ENCODE measurements at places on chromosomes 7 and 10.

GRCh38 chr10:114398587-114399331 lies 5.5 kb downstream of the AFAP1L2 start:
- no peaks in the 10 kb centered on the region for H3K4me1 ChIP-seq
- ATAC-seq = no peak
- H3K36me3 ChIP-seq = no peaks in the 10 kb centered on the region
- peak overlapping the region; percentile 56 for H3K27ac ChIP-seq

- H3K4me1 ChIP-seq = no peaks in the 10 kb centered on the region
- H3K4me3 ChIP-seq = peak overlapping the region; percentile 4
- peak overlapping the region; percentile 90 for H3K27ac ChIP-seq
- no peaks in the 10 kb centered on the region for H3K27me3 ChIP-seq
Observed at GRCh38 chr10:29820890-29821461, 186.2 kb upstream of the SVIL start.

GRCh38 chr10:113534423-113534822 lies 18.4 kb upstream of the HABP2 start:
- ATAC-seq = no peak
- H3K4me1 ChIP-seq = no peaks in the 10 kb centered on the region
- H3K27ac ChIP-seq = no peak overlapping the region
- H3K27me3 ChIP-seq = peaks cover 18% of the 10 kb centered on the region
- no peaks in the 10 kb centered on the region for H3K36me3 ChIP-seq

DNA sequence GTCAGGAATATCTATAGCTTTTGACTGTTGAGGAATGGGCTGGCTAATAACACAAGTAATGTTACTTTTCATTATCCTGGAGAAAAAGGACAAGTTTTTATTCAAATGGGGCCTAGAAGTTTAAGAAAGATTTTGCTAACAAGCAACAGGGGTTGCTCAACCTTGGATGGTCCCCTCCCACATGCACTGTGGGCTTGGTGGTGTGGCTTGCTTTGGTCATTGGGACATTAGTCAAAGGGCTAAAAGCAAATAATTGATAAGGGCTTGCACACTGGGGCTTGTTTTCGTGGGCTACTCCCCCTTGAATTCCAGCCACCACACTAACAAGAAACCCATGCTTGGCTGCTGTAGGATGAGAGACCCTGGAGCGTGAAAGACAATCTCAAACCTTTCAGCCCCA lies 127.6 kb downstream of the JCAD start:
- no peaks in the 10 kb centered on the region for H3K4me1 ChIP-seq
- no peak for ATAC-seq
- H3K4me3 ChIP-seq = no peak overlapping the region
- H3K27me3 ChIP-seq = no peaks in the 10 kb centered on the region

GRCh38 chr10:132532749-132533560 lies 4.6 kb upstream of the INPP5A start:
- no peak for ATAC-seq
- peaks cover 9% of the 10 kb centered on the region for H3K4me1 ChIP-seq
- no peaks in the 10 kb centered on the region for H3K36me3 ChIP-seq
- H3K27me3 ChIP-seq = no peaks in the 10 kb centered on the region
- H3K4me3 ChIP-seq = no peak overlapping the region

GRCh38 chr10:109174526-109174925 lies 748.8 kb downstream of the XPNPEP1 start:
- ATAC-seq = no peak
- no peak overlapping the region for H3K4me3 ChIP-seq
- no peaks in the 10 kb centered on the region for H3K27me3 ChIP-seq
- no peaks in the 10 kb centered on the region for H3K36me3 ChIP-seq
- H3K4me1 ChIP-seq = no peaks in the 10 kb centered on the region

DNA sequence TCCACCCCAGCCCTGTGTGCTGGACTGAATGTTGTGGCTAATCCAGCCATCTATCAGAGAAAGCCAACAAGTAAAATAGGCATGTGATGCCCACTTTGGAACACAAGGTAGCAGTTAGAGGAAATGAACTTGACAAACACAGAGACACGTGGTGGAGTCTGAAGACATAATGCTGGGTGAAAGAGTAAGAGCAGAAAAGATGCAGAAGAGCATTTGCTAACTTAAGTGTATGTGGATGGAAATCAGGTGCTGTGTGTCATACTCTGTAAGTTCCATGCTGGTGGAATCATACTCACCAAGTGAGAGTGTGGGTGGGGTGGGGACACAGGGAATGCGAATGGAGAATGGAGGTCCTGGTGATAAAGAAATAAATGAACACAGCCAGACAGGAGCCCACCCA lies 22.8 kb downstream of the WDFY4 start:
- H3K4me3 ChIP-seq = no peak overlapping the region
- no peaks in the 10 kb centered on the region for H3K4me1 ChIP-seq
- peaks cover 23% of the 10 kb centered on the region for H3K27me3 ChIP-seq
- no peak for ATAC-seq

DNA sequence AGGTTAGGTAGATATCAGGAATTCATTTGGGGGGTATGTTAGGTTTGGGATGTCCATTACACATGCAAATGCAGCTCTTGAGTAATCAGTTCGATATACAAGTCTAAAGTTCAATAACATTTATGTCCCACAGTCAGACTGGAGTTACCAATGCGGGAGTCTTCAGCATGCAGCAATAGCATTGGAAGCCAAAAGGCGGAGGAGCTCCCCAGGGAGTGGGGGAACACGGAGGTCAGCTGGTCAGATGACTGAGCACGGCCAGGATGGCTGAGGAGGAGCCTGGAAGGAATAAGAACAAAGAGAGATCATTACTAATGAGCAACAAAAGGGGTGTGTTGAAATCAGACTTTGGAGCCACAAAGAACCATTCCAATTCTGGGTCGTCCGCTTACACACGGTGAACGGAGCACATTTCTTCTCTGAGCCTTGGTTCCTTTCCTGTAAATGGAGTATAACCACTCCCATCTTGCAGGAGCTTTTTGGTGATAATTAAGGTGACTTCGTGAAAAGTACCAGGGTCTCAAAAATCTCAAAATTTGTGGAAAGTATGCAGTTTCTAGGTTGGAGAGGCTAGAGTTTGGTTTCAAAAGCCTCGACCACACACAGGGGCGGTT lies 478 bp upstream of the ZNF22 start:
- peak overlapping the region; percentile 95 for H3K27ac ChIP-seq
- H3K4me3 ChIP-seq = peak overlapping the region; percentile 35
- ATAC-seq = peak; percentile 61
- H3K4me1 ChIP-seq = peaks cover 27% of the 10 kb centered on the region
- no peaks in the 10 kb centered on the region for H3K36me3 ChIP-seq

GRCh38 chr7:20778063-20778721 lies 8.5 kb downstream of the SP8 start:
- H3K4me3 ChIP-seq = peak overlapping the region; percentile 42
- H3K4me1 ChIP-seq = no peaks in the 10 kb centered on the region
- no peaks in the 10 kb centered on the region for H3K36me3 ChIP-seq
- H3K27me3 ChIP-seq = peaks cover 100% of the 10 kb centered on the region

DNA sequence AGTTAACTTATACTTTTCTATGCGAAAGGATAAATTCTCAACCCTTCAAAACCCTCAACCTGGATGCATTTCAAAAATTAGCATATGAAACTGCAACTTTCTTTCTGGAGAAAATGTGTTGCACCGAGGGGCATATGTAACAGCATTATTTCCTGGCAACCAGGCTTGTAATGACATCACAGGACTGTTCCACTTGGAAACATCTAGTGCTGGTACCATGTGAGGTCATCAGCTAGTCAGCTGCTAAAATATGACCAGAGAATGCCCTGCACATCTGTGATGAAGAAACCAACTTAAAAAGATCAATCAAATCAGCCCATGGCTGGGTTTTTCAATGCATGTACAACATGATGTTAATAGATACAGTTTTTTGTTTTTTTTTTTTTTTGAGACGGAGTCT lies 40.0 kb downstream of the FGFR2 start:
- no peak overlapping the region for H3K27ac ChIP-seq
- no peaks in the 10 kb centered on the region for H3K36me3 ChIP-seq
- no peaks in the 10 kb centered on the region for H3K4me1 ChIP-seq
- H3K27me3 ChIP-seq = no peaks in the 10 kb centered on the region

DNA sequence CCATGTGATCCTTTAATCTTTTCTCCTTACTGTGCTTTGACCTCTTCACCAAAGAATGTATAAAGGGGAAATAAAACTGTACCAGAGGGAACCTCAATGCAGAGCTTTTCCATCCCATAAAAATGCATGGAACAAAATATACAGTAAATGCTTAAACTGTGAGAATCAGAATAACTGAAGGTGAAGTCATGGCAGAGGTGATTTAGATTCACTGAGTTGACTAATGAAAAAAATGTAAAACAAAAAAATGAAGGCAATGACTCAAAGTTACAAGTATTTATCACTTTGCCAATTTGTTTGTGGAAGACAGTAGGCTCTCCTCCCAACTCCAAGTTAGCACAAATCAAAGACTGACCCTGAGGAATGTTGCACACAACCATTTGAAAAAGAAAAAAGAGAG lies 1331.6 kb upstream of the SORCS1 start:
- no peaks in the 10 kb centered on the region for H3K27me3 ChIP-seq
- H3K4me3 ChIP-seq = no peak overlapping the region
- ATAC-seq = no peak
- H3K4me1 ChIP-seq = no peaks in the 10 kb centered on the region
- H3K27ac ChIP-seq = no peak overlapping the region

GRCh38 chr7:122364761-122365280 lies 60.3 kb upstream of the FEZF1 start:
- no peaks in the 10 kb centered on the region for H3K36me3 ChIP-seq
- no peak overlapping the region for H3K4me3 ChIP-seq
- H3K27me3 ChIP-seq = no peaks in the 10 kb centered on the region
- H3K27ac ChIP-seq = no peak overlapping the region
- H3K4me1 ChIP-seq = no peaks in the 10 kb centered on the region

- no peak for ATAC-seq
- H3K4me3 ChIP-seq = no peak overlapping the region
- H3K36me3 ChIP-seq = no peaks in the 10 kb centered on the region
- no peaks in the 10 kb centered on the region for H3K27me3 ChIP-seq
- no peak overlapping the region for H3K27ac ChIP-seq
- no peaks in the 10 kb centered on the region for H3K4me1 ChIP-seq
Observed at GRCh38 chr7:29955799-29956486, 33.7 kb downstream of the SCRN1 start.

DNA sequence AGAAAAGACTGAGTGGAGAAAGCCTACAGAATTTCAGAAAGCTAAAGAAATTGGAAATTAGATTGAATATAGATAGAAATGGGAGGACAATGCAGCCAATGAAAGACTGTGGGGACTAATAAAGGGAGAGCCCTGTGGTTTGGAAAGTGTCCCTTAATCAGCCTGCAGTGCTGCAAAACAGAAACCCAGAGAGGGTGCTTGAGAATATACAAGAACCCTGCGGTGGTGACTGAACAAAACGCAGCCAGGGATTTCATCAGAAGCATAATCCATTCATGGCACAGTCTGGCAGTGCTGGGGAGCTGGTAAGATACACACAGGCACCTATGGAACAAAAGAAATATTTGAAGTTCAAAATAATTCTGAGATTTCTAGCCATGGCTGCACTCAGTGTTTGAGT lies 19.1 kb downstream of the CEP41 start:
- H3K4me3 ChIP-seq = no peak overlapping the region
- no peaks in the 10 kb centered on the region for H3K4me1 ChIP-seq
- no peak for ATAC-seq
- H3K36me3 ChIP-seq = no peaks in the 10 kb centered on the region
- no peak overlapping the region for H3K27ac ChIP-seq

- peak overlapping the region; percentile 57 for H3K27ac ChIP-seq
- peak; percentile 32 for ATAC-seq
- H3K36me3 ChIP-seq = no peaks in the 10 kb centered on the region
- no peaks in the 10 kb centered on the region for H3K27me3 ChIP-seq
- no peaks in the 10 kb centered on the region for H3K4me1 ChIP-seq
- H3K4me3 ChIP-seq = no peak overlapping the region
Observed at GRCh38 chr10:62637249-62638061, 167.1 kb upstream of the ADO start.

- H3K4me3 ChIP-seq = no peak overlapping the region
- no peak for ATAC-seq
- H3K27me3 ChIP-seq = no peaks in the 10 kb centered on the region
- H3K36me3 ChIP-seq = no peaks in the 10 kb centered on the region
- no peak overlapping the region for H3K27ac ChIP-seq
- H3K4me1 ChIP-seq = no peaks in the 10 kb centered on the region
Observed at GRCh38 chr10:12121673-12122072, 7.8 kb upstream of the SEC61A2 start.

GRCh38 chr7:26618449-26618848 lies 245.9 kb downstream of the SKAP2 start:
- no peak for ATAC-seq
- H3K4me3 ChIP-seq = no peak overlapping the region
- H3K27me3 ChIP-seq = no peaks in the 10 kb centered on the region

GRCh38 chr7:76252021-76252420 lies 50.3 kb downstream of the SRRM3 start:
- no peak overlapping the region for H3K4me3 ChIP-seq
- H3K36me3 ChIP-seq = no peaks in the 10 kb centered on the region
- ATAC-seq = no peak

DNA sequence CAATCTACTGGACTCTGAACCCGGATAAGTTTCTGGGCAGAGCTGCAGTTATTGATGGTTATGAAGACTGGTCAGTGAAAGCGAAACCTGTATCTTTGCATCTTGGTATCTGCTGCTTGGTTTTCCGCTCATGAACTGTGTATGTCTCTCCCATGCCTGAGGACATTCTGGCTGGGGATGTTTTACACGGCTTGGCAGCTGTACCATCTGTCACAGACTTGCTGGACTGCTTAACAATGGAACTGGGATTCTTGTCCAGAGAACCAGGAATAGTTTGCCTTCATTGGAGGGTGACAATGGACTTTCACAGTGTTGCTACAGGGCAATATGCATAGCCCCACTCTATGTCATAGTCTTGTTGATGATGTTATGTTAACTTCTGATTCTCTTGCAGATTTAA lies 119.9 kb upstream of the TMEM106B start:
- ATAC-seq = no peak
- no peaks in the 10 kb centered on the region for H3K36me3 ChIP-seq
- no peak overlapping the region for H3K4me3 ChIP-seq
- H3K4me1 ChIP-seq = no peaks in the 10 kb centered on the region
- H3K27ac ChIP-seq = no peak overlapping the region

DNA sequence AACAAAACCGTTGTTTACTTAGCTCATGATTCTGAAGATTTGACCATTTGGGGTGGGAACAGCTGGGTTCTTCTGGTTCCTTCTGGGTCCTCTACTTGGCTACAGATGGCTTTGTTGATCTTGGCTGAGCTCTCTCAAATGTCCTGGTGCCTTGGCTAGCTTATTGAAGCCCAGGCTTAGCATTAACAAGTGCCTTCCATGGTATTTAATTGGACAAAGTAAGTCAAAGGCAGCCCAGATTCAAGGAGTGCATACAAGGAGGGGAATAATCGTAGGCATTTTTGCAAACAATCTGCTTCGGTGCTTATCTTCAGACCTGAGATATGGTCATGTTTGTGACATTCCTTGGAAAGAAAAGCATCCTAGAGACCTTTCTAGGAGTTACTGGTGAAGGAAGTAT lies 81.4 kb downstream of the ADCYAP1R1 start:
- H3K27ac ChIP-seq = no peak overlapping the region
- H3K4me1 ChIP-seq = no peaks in the 10 kb centered on the region
- H3K27me3 ChIP-seq = peaks cover 8% of the 10 kb centered on the region
- H3K4me3 ChIP-seq = no peak overlapping the region
- no peak for ATAC-seq
- H3K36me3 ChIP-seq = no peaks in the 10 kb centered on the region
